ENCODE measurements at places on chromosomes 2 and 18.

DNA sequence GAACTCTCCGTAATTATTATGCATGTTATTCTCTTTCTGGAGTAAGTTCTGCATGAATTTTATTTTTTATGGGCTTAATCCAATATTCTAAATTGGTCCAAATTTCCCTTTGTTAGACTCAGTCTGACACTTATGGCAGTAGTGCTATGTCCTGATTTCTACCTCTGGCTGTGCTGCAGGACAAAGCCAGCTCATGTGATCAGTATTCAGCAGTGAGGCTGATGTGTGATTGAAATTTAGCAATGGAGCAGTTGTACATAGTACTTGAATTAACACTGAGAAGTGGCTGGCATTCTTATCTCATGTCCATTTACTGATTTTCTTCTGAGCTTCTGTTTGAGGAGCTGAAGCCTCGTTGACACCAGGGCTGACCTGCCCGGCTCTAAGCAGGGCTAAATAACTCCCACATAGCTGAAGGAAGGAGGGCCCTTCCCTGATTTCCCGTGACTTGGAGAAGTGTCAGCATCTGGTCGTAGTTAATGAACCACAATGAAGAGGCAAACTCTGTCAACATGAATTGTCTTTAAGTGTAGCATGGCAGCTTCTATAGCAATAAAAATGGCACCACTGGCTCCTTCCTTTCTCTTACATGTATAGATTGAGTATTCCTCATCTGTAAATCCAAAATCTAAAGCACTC is 159.0 kb upstream of the RASGRP3 start:
- peak; percentile 45 for DNase-seq

DNA sequence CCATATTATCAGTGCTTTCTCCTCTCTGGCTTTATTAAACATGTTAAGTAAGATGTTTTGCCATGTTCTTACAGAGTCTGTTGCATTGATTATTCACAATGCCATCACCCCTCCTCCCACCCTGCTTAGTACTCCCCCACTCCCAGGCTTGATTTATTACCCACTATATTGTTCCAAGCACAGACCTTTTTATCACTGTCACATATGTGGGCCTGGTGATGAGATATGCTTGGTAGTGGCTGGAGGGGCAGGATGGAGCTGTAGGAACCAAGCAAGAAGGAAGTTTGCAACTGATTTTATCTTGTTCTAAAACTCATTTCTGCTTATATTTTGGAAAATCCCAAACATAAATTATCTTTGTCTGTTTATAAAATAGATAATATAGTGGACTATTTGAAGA is 748.2 kb upstream of the CELF4 start:
- DNase-seq, result no peak

DNA sequence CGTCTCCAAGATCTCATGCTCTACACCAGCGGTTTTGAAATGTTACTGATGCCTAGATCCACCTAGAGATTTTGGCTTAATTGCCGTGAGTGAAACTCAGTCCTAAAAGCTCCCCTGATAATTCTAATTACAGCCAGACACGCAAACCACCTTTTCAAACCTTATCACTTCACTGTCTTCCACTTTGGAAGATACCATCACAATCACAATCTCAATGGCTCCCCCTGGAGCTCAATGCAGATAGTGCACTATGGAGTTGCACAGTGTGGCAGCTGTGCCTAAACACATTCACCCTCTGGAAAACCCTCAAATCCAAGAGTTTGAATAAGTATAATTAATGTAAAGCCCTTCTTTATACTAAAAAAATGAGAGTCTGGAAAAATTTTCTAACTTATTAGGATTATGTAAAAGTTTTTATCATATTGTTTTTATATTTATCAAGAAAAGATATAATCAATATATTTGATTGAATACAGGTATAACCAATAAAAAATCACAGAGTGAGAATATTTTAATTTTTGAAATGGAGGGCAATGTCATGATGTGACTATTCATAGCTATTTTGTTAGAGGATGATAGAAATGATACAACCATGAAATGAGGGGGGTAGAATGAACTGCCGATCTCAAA is 102.9 kb upstream of the SLC8A1 start:
- DNase-seq, result peak; percentile 49

- DNase-seq, result no peak
Measured at GRCh38 chr2:204436230-204436629, 109.0 kb upstream of the PARD3B start.

GRCh38 chr2:168920504-168921157 is 19.5 kb downstream of the G6PC2 start:
- peak; percentile 18 for DNase-seq

- DNase-seq, result no peak
Measured at GRCh38 chr2:188326669-188327301, 35.1 kb downstream of the GULP1 start.

DNA sequence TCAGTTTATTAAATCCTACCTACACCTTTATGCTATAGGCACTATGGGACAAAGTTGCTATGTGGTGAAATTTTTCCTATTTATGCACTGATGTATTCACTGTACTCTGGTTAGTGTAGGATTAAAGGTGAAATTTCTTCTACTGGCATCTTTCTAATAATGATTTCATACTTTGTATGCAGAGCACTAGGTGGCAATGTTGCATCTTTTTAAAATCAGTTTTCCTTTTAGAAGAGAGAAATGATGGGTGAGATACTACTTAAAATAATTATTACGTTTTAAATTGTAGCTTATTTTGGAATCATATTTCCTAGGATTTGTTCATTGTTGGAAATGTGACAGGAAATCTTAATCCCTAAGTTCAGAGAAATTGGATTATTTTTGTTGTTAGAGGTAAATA is 150.9 kb downstream of the CD8B2 start:
- DNase-seq, result peak; percentile 28

DNA sequence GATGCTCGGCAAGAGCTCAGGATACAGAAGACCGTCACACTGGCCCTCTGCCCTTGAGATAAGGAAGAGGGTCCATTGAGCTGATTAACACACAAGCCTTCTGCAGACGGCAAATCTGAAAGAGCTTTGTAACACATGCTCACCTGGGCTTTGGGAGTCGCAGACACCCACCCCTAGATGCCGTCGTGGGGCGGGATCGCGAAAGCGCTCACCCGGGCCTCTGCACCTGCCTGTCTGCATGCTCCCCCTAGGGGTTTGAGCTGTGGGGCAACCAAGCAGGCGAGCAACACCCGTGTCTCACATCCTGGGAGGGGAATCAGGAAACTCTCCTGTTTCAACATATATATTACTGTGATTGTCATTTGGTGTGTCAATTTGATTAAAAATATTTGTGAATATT is 99.8 kb upstream of the KCNH7 start:
- DNase-seq, result no peak

- no peak for DNase-seq
Measured at GRCh38 chr2:105519516-105519915, 120.7 kb upstream of the FHL2 start.

DNA sequence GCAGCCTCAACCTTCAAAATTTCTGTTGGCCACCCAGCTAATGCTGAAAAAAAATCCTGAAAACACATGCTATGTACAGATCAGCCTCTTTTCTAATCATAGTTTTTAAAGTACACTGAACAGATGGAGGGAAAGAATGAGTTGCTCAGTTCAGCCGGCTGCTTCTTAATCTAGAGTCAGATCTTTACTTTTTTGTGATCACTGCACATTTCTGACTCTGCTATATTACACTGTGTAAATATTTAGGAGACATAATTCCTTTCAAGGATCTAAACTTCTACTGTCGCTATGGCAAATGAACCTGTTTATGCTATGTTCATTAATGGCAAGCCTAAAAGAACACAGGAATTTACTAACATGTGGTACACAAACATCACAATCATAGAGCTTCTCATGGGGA is 114.2 kb downstream of the SRBD1 start:
- DNase-seq, result no peak

DNA sequence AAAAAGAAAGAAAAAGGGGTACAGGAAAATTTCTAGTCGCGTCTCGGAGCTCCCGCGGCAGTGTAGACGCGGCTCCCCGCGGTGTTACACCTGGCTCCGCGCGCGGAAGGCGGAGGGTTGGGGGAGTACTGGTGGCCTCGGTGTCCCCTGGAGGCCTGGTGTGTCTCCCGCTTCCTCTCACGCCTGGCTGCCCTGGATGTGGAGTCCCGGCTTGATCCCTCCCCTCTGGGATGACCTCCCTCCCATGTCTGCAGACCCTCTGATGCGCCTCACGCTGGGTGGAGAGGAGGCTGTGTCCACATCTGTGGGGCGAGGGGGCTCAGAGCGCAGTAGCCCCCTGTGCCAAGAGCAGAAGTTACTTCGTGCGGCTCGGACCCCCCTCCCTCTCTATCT is 1.2 kb downstream of the KIF5C start:
- no peak for DNase-seq

GRCh38 chr2:74653589-74653984 is 460 bp upstream of the SEMA4F start:
- no peak for DNase-seq
